Stimulated activated CD4-positive, alpha-beta T cell treated with anti-CD3 and anti-CD28 coated beads, Interleukin-1b, Interleukin-23, amount 100 ng/mL, for 1 hour (primary cell): ENCODE measurements at places on chromosomes 7 and 10.

- no peak for DNase-seq
These were observed 994.4 kb upstream of the LRRTM3 start for GRCh38 chr10:65931291-65932070.

- no peak for DNase-seq
These were observed 7.9 kb downstream of the GALNTL5 start for GRCh38 chr7:151963895-151964870.

- no peak for DNase-seq
These were observed 24.6 kb upstream of the ITGA8 start for GRCh38 chr10:15744217-15744865.

DNA sequence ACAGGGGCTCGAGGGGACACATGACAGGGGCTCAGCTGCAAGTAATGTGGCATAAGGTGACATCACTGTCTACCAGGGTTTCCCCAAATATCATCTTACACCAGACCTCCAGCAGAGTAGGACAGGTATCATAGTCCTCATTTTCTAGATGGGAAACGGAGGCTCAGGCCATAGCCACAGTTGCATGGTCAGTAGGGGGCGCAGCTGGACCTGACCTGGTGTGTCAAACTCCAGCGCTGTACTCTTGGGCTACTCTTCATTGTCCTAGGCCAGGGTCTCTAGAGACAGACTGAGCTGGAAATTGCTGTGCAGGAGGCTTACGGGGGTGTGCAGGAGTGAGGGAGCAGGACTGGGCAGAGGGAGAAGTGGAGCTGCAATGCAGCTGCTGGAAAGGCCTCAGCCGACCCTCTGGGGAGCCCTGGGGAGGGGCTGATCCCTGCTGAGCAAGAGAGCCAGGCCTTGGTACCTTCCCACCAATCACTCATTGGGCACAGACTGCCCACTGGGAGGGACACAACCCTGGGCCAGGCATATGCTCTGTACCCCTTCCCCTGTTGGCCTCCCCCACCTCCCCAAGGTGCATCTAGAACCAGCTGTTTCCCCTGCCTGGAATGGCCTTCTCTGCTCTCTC is 89.9 kb downstream of the CDH23 start:
- no peak for DNase-seq

GRCh38 chr10:76298329-76298728 is 866.9 kb downstream of the LRMDA start:
- no peak for DNase-seq

DNA sequence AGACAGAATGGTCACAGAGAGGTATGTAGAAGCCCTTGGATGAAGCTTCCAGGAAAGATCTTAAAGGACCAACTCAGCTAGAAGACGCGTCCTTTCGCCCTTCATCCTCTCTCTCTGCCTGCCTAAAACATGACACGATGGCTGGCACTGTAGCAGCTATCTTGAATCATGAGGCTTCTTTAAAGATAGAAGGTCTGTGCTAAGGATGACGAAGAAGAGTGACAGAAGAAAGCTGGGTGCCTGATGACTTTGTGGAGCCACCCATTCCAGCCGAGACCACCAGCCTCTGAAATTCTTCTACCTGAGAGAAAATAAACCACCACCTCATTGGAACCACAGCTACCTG is 25.5 kb downstream of the WDR86 start:
- no peak for DNase-seq

GRCh38 chr7:22316914-22317313 is 40.0 kb downstream of the RAPGEF5 start:
- DNase-seq = no peak

- no peak for DNase-seq
These were observed 60.8 kb upstream of the FAM3C start for GRCh38 chr7:121456785-121457359.

GRCh38 chr10:110546499-110547110 is 20.9 kb upstream of the SMC3 start:
- DNase-seq = no peak
